Stimulated activated CD8-positive, alpha-beta memory T cell treated with anti-CD3 and anti-CD28 coated beads, Interleukin-4, amount 100 ng/mL, for 4 hours (primary cell): ENCODE measurements at places on chromosomes 2 and 18.

DNA sequence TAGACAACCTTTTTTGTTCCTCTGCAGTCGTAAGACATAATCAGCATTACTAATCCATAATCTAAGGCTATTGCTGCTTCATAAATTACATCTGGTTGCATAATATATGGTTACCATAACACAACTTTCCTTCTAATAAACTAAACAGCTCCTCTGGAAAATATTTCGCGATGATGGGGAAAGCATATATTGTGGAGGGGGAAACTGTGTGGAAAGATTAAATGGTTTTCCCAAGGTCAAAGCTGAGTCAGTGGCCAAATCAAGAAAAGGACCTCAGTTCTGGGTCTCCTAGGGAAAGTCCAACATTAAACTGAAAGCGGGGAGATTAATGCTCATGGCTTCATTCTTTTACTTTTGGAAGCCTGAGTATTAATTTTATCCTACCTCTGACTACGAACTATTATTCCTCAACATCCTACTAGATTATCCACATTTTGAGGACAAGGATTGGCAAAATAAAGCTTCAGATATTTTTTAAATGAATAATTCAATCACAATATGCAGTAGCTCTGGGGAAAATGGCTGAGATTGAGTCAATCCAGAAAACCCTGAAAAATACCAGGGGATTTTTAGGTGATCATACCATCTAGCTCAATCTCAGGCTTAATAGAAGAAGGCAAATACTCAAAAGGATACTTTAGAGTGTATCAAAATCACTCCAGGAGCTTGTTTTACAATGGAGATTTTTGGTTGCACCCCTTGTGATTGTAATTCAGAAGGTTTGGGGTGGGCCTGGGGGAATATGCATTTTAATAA, 33.8 kb upstream of the STK17B start:
- no peak for DNase-seq

DNA sequence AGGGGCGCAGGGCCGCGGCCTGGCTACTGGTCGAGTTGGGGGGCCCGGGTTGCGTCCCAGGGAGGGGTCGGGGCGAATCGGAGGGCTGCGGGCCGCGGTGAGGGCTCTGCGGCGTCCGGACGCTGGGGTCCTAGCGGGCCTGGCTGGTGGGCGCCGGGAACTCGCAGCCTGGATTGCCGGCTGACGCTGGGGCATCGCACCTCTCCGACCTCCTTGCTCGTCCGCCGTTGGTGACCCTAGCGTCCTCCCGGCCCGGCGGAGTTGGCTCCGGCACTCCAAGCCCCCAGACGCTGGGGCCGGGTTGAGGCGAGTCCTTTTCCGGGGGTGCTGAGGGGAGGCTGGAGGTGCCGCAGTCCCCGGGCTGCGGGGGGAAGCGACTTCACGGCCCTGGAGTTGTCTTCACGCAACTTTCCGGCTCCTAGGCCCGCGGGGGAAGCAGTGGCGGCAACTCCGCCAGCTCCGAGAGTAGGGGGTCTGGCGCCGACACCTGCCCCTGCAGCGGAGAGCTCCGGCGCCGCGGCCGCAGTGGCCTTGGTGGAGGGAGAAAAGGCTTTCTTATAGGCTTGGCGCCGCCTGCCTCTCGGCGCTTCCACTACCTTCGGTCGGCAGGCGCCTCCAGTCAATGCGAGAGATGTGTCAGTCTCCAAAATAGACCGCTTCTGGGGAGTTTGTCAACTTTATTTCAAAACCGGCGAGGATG, 70.3 kb downstream of the HAUS1 start:
- DNase-seq = no peak

DNA sequence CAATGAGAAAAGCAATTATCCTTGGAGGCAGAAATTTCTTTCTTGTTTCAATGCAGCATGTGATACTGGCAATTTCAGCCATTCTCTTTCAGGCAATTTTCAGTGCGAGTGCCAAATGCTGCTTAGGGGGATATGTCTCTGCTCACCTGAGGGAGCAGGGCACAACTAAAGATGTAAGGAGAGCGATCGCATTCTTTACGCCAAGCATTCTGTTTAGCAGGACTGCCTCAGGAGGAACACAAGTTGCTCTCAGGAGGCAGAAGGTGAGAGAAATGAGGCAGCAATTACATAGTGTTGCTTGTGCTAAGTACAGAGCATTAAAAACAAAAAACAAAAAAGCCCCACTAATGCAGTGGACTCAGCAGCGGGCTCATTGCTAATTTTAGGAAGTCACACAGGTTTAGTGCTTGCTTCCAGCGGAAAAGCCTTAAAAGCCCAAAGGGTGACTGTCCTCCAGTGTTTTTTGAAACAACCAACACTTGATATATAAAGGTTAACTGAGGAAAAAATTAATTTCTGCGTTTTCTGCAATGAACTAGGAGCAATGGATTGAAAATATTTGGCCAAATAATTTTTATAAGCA, 116.9 kb downstream of the METTL8 start:
- no peak for DNase-seq

DNA sequence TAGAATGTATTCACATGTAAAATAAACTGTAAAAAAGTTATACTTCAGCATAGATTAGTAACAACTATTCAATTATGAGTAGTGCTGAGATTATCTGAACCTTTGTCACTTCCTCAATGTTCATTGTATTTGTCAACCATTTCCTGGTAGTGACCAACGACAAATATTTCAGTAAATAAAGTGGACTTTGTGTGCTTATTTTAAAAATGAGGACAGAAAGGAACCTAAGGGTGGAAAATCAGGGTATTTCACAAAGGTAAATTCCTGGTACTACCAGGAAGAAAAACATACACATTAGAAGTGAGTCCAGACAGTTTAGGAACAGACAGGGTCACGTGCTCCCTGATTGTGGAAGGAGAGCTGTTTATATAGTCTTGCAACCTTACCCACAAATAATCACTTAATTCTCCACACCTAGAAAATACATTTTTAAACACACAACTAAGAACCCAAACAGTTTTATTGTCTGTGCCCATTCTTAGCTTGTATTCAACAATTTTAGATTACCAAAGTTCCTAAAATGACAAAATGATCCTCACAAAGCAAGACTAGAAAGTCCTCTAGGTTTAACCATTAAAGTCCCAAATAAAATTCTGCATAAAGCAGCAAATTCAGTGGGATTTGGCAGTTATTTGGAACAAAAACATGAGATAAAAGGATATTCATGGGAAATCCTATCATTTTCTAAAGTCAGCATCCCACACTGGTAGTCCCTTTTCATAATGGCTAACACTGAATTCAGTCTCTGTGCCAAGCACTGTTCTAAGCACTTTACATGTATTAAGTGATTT, 28.2 kb downstream of the PELI1 start:
- no peak for DNase-seq
